Tongue (tissue), 3 donors: ENCODE measurements at places on chromosomes 3 and 15. TPM values are rescaled to one million over a fixed set of nuclear protein-coding genes. Genes with fewer than 3 reads are reported as not detected.
A peak's percentile ranks its signal among the peaks of the same experiment; 100 is the strongest.

- DNase-seq: no peak
Observed at GRCh38 chr15:66787489-66787871, 85.4 kb downstream of the SMAD6 start.

DNA sequence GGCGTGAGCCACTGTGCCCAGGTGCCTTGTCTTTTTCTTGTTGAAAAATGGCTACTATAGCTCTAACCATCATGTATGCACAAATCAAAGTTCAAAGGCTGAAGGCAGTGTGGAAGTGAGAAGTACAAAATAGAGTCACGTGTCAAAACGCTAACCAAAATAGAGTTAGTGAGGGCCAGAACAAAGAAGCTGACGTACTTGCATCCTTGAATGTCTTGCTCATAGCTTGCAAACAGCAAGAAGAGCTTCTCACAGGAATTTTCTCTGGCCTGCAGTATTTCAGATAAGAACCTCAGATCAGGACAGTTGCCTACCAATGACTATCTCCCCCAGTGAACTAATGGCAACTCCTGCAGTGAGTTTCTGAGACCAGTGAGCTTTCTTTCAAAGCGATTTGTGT is 713.5 kb downstream of the GRM7 start:
- no peak for DNase-seq

The PPP1R14D gene
- not detected for total RNA-seq

The ZNF385D gene
- total RNA-seq: 5.4 TPM

The DNAH12 gene
- 0.21 TPM for total RNA-seq

The FOXB1 gene
- not detected for total RNA-seq

GRCh38 chr15:23913081-23913480 is 226.0 kb upstream of the NDN start:
- DNase-seq: no peak

DNA sequence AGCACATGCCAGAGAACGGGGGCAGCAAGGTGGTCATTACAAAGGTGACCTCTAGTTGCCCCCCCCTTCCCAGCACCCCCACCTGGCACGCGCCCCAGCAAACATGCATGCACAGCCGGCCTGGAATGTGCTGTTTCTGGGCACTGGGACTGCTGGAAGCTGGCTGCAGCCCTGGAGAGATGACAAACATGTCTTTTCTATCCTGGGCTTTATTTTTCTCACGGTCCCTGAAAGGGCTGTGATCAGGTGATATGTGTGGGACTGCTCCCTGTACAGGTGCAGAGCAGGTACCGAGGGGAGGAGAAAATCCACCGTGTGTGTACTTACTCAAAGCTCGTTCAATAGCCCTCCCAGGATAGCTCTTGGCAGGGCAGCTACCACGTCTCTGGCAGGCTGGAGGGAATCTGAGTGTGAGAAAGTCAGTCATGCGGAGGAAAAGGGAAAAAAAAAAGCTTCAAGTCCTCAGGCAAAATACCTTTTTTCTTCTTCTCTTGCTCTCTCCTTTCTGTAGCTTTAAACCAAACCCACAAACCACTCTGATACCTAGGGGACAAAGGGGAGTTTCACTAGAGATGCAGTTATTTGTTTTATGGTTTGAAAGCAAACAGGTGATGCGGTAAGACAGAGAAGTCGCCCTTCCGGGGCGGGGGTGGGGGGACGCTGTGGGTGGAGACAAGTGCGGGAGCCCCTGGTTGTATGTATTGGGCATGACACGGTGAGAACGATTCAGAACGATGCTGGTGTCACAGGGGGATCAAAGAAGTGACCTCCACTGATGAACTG is 5.0 kb upstream of the HES1 start:
- peak; percentile 82 for DNase-seq

GRCh38 chr3:185728630-185729336 is 96.1 kb downstream of the IGF2BP2 start:
- DNase-seq: no peak

The FES gene
- 40.1 TPM for total RNA-seq

GRCh38 chr15:67076147-67076843 is 10.9 kb downstream of the SMAD3 start:
- no peak for DNase-seq

DNA sequence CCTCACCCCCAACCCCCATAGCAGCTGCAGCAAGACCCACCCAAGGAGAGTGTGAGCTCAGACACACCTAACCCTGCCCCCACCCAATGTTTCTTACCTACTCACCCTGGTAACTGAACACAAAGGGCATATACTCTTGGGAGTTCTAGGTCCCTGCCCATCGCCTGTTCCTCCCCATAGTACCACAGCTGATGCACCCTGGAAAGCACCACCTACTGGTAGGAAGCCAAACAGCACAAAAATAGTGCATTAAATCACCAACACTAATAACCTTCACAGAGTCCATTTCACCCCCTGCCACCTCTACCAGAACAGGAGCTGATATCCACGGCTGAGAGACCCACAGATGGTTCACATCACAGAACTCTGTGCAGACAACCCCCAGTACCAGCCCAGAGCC is 245.2 kb downstream of the EFHB start:
- no peak for DNase-seq

DNA sequence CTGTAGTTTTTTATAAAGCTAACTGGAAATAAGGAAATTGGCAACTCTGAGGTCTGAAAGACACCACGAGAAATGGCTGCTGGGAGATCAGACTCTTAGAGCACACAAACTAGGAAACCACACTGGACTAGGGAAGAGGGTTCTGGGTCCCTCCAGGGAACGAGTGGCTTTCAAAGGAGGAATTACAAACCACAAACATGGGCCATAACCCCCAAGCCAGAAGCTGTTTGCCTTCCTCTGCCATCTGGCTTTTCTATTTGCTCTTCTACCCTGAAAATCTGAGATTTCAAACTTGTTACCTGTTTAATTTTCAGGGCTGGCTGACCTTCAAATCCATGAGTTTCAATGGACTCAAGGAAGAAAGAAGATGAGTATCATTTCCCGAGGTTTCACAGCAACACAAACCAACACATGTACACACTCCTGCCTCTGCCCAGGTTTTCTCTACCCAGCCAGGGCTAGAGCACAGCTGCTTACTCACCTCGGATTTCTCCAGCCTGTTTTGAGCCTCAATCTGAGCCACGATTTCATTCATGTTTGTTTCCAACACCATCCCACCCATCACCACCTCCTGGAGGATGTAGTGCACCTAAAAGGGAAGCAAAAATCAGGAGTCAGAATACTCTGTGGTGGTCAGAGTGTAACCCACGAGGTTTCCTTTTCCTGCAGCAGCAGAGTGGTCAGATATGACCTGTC is 22.6 kb upstream of the ANPEP start:
- DNase-seq: no peak

The CPLX3 gene
- not detected for total RNA-seq

- DNase-seq: no peak
Observed at GRCh38 chr3:58434511-58434910, 879 bp upstream of the PDHB start.

DNA sequence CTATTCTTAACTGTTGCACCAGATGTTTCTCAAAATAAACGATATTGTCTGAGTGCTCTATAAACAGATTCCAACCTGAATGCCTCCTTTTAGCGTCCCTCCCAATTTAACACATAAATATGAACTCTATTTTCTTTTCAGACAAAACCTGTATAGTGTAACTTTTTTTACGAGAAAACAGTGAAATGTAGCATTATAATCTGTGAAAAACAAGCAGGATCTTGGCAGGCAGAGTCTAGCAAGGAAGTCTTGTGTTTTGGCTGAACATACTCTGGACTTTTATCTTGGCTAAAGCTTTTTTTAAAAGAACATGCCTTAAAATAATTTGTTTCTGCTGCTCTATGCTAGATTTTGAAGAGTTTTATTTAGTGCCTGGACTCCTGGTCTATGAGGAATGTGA is 150.5 kb downstream of the ROBO2 start:
- DNase-seq: peak; percentile 63
